ENCODE measurements at places on chromosomes 2 and 18.

- no peak for DNase-seq
Observed at GRCh38 chr2:75100011-75100800, 99.1 kb downstream of the TACR1 start.

- no peak for DNase-seq
Observed at GRCh38 chr2:53317861-53318260, 449.7 kb upstream of the CHAC2 start.

DNA sequence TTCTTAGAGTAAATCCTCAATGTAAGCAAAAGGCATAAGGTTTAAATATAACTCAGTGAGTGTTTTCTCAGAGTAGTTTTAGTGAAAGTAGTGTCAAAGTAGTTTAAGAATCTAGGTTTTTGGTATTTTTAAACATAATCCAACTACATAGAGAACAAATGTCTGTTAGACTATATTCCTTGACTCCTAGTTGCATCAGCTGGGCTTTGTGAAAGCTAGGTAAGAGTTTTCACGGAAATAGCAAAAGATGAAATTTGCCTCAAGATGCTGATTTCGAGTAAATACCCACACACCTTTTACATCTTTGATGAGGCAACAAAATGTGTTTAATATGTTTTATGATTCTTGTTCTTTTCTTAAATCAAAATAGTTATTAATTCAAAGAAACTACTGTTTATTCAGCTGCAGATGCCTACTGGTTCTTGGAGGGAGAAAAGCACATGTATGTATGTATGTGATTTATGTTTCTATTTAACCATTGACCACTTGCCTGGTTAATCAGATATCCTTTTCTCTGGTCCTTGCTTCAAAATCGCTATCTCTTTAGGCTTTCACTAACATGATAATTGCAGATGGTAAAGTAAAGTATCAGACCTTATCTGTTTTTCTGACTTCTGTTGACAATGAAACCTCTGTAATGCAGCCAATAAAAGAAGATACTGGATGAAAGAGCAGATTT, 117.4 kb upstream of the NOSTRIN start:
- DNase-seq, result no peak

- no peak for DNase-seq
Observed at GRCh38 chr18:78782951-78783563, 196.6 kb upstream of the SALL3 start.

DNA sequence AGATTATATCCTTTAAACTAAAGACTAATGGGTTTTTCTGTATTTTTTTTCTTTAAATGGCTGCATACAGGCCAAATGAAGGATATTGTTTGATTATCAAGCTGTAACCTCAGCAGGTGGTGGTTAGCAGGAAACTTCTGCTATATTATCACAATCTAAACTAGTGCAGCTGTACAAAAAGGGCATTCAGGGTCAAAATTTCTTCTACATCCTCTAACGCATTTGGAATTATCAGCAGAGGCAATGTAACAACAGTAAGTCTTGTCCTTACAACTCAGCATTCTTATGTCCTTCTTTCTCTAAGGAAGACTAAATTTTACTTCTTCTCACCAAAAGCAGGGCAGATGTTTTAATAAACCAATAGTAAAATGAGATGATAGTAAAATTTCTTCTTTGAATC, 135.8 kb upstream of the FN1 start:
- no peak for DNase-seq

DNA sequence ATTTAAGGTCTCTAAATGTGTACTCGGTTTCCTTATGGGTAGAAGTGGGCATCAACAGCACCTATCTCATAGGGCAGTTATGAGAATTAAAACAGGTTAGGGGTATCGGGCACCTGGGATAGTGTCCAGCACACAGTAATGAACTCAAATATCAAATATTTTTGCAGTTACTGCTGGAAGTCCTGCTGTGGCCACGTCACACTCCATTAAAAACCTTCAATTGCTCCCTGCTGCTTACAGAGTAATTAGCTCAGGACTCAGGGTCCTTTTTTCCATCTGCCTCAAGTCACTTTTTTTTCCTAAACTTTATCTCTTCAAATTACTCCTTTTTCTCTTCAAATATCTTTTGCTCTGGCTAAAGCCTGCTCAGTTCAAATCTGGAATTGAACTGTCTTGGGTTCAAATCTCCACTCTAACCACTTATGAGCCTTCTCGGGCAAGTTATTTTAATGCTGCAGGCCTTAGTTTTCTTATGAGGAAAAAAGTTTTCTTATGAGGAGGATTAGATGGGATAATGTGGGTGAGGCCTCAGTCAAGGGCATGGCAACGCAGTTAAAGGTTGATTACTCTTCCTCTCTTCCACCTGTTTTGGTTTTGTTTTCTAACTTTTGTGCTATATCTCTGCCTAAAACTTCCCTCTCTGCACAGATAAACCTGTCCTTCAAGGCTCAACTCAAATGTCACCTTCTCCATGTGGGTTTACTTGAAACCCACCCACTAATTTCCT, 36.6 kb downstream of the SPRED2 start:
- DNase-seq, result no peak

DNA sequence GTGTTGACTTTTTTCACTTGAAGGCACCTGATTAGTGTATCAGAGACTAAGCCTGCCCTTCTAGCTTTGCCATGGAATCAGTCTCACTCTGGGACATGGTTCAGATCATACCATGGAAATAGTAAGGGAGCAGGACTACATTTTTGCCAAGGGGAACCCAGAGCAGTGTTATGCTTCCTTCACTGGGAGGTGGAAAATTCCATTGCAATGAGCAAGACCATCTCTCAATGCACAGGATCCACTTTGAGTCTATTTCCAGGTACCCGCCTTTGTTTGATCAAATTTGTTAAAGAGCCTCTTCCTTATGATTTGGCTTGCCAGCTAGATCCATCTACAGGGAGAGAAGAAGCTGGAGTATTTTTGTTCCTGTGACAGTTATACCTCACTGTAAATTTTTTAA, 395.8 kb downstream of the MTX2 start:
- DNase-seq, result no peak

DNA sequence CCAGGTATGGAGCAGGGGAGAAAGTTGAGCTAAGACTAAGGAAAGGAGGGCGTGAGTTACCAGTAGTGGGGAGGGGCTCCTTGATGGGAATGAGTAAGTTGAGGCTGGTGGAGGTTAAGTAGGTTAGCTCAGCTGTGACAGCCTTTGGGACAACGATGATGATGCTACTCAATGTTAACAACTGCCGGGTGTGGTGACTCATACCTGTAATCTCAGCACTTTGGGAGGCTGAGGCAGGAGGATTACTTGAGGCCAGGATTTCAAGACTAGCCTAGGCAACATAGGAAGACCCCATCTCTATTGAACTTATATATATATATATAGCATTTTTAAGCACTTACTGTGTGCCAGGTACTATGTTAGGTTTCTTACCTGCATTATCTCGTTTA, 48.4 kb downstream of the HK2 start:
- no peak for DNase-seq

DNA sequence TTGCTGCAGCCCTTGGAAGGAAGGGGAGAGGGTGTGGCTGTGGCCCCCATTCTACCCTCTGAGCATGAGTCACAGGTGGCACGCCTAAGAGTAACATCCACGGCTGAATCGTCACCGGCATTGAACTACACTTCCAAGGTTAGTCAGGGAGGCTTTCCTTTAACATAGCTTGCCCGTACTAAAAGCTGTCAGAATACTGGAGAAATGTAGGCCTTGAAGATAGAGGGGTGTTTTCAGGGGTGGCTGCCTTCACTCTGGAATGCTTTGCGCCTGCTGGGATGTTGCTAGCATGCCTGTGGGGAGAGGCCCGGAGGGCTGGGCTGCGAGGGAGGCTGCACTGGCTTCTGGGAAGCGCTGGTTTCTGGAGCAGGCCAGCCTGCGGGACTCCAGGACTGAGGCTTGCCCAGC, 333.7 kb downstream of the AGAP1 start:
- no peak for DNase-seq

DNA sequence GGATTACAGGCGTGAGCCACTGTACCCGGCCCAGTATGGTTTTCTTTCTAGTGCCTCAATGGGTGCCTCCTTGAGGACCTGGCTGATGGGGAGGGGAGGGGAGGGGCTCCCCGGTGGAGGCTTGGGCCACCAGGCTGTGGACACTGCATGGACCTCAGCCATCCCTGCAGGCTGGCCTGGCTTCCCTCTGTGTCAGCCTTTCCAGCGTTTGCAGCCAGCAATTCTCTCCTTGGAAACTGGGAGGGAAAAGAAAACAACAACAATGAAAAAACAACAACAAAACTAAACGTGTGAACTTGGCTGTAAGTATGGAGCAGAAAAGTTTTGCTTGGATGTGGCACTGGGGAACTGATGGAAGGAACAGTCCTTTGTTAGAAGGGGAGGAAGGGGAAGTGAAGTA, 159.3 kb downstream of the GLI2 start:
- DNase-seq, result no peak

DNA sequence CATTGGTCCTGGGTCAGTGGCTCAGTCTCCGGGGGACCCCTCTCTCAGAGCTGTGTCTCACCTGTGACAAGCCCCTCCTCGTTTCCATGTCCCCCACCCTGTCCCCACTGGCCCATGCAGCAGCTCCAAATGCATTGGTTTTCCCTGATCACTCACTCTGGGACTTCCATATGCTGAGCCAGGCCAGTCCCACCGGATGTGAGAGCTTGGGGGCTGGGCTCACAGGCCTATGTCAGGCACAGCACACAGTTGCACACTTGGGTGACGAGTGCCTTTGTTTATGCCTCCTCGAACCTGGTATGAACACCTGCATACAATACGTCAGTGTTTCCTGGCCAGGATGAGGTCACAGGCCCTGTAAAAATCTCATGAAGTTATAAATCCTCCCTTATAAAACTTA, 232.5 kb downstream of the TFCP2L1 start:
- no peak for DNase-seq

DNA sequence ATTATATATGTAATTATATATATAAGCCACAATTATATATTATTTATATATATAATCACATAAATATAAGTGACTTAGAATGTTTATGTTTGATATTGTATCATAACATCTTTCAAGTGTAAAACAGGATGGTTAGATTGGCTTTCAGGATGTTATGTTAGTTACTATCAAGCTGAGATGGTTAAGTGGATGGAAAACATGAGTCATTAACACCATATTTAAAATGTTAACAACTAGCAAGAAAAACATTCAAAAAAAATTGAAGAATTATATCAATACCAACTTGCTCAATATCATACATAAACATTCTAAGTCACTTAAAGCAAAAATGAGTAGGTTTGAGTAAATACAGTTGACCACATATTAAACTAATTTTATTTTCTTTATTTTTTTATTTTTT, 21.8 kb upstream of the RAB27B start:
- DNase-seq, result no peak

DNA sequence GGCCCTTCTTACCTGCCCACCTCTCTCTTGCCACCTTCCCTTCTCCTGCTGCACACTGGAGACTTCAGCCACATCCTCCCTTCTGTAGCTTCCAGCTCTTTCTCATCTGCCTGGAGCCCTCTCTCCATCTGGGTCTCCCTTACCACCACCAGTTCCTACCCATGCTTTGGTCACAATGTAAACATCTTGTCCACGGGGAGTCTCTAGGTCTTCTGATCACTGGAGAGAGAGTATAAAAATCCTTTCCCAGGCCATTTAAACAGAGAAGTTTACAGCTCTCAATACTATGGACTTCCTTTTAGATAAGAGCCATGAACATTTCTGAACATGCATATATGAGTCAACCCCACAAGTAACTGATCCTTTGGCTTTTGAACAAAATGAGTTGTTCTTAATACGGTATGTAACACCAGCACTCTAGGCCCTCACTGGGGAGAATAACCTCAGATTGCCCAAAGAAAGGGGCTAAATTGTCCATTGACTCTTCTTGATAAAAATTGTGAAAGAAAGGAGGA, 5.8 kb downstream of the ARHGAP25 start:
- DNase-seq, result no peak

GRCh38 chr18:74271635-74272034, 20.1 kb downstream of the CYB5A start:
- DNase-seq, result peak; percentile 65

DNA sequence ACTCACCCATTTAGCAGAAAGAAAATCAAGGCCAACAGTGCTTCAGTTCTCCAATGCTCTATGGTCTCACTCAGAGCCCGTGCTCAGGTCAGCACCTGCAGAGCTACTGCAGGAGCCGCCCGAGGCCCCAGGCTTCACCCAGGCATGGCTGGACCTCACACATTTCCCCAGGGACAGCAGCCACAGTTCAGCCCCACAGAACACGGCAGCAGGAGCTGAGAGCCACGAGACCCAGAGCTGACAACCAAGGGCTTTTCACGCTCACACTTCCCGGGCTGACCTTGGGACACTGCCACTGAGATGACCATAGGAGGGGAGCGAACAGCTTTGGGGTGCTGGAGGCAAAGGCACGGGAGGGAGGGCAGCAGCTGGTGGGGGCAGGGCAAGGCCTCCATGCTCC, 4.2 kb downstream of the TMEM18 start:
- DNase-seq, result no peak

GRCh38 chr2:113078350-113078839, 10.6 kb downstream of the IL1F10 start:
- DNase-seq, result peak; percentile 92

DNA sequence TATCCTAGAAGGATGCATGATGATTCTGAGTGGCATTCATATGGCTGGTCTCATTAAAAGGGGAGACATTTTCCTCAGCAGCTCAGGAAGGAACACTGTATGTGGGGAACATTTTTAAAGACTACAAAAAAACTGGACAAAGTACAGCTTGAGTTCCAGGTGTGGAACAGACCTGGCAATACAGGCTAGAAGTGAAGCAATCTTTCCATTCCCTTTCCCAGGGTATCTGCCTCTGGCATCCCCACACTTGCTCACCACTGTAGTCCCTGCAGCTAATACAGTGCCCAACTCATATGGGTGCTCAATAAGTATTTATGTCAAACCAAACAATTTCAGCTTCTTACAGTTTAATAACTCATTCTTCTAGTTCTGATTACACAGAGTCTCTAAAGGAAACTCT, 8.1 kb downstream of the RNF103 start:
- no peak for DNase-seq

GRCh38 chr2:181165199-181165868, 184.9 kb downstream of the UBE2E3 start:
- no peak for DNase-seq

DNA sequence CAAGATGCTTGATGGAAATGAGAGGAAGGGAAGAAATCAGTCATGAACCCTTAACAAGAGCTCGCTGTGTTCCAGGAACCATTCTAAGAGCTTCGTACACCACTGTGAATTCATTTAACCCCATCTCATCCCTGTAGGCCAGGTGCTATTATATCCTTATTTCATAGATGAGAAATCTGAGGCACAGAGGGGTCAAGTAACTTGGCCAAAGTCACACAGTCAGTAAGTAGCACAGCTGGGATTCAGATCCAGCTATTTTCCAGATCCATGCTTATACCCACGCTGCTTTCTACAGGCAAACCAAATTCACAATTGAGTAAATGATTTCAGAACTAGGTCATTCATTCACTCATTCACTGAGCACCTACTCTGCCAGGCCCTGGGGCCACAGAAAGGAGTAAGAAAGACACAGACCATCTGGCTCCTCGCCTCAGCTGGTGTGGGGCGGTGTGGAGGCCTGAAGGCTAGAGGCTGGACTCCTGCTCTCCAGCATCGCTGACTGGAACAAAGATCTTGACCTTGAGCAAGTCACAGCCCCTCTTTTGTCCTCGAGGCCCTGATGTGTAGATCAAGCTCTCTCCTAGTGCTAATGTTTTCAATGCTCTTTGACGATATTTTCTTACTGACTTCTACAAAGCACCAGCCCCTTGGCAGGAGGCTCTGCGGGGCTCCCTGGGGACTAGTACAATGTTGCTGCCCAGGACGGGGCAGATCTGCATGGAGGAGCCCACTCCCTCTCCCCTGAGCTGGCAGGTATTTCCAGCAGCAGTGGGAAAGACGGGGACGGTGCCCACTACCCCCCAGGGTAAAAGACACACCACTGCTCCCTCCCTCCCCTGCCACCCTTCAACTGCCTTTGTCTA, 26.5 kb downstream of the STEAP3 start:
- no peak for DNase-seq

All from LNCaP clone FGC (cell line).